ENCODE measurements at places on chromosomes 2 and 18.

GRCh38 chr2:64326578-64327050 lies 127.3 kb upstream of the LGALSL start:
- DNase-seq = no peak

- no peak for DNase-seq
These were observed 145.3 kb upstream of the ITGA4 start for GRCh38 chr2:181311837-181312236.

DNA sequence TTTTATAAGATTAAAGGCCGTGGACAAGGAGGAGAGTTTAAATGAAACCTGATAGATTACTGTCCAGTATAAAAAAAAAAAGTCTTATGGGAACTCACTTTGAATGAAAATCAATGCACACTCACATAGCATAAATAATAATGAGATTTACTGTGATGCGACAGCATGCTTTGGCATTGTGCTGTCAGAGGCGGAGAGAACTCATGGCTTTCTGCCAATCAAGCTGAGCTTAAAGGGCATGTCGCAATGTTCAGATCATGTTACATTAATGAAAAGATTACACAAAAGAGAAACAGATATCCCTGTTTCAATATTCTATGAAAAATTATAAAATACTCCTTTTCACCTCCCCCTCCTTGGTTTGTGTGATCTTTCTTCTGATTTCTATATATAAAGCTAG lies 310.8 kb downstream of the ERBB4 start:
- no peak for DNase-seq

GRCh38 chr2:176167398-176167797 lies 10.3 kb downstream of the HOXD3 start:
- no peak for DNase-seq

DNA sequence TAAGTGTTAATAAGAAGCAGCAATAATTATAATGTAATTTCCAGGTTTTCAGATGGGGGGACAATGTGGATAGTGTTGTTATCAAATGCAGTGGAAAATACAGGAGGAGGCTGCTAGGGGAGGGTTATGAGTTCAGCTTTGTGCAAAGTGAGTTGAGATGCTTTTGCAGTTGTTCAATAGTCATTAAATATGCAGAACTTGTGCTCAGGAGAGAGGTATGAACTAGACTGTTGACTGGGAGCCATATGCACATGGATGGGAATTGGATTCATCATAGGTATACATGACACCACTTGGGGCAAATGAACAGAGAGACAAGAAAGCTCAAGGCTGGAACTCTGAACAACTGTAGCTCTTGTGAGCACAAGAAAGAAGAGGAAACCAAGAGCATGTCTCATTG lies 182.1 kb upstream of the PID1 start:
- DNase-seq = no peak

DNA sequence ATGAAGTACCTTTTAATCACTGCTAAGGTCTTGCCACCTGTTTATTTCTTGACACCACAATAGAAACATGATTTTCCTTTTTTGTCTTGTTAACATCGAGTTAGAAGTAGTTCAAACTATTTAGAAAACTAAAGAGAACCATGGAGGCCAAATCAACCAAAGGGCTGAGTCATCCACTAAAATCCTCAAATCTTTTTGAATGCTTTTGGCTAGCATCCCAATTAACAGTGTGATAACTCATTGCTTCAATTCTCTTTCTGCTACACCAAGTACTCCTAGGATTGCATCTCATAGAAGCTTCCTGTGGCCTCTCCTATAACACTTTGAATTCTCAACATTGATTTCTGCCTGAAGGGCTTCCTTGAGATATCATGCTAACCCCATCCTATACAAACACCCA lies 159.9 kb upstream of the MMADHC start:
- DNase-seq = no peak

DNA sequence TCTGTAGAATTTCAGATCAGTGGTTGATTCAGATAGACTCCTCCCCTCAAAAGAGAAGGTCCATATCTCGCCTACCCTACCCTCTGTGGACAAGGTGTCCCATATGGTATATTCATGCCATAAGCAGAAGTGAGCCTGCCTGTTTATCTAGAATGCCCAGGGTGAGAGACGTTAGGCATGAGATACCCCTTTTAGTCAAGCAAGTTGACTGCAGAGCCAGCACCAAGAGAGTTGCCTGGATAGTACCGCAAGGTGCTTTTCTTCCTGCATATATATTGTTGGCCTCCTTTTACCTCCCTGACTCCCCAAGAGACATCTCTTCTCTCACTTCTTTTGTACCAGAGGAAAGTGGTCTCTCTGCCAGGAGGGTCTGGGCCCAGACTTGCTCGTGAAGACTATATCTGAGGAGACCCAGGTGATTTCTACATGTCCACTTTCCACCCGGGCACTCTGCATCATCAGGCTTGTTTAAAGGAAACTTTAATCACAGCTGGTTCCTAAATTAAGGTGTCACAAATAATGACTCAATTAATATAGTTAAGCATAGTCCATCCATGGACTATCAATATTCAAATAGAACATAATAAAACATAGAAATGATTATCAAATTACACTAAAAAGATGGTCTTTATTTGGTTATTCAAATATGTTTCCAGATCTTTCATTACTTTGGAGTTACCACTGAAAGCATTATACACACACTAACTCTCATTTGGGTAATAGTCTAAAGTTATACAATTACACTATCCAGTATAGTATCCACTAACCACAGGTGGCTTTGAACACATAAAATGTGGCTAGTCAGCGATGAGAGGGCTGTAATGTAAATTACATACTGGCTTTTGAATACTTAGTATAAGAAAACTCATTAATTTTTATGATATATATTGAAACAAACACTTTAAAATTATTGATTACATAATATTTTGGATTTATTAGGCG lies 4.1 kb downstream of the ITGA4 start:
- no peak for DNase-seq
